ENCODE measurements at places on chromosomes 5 and 9.

- H3K27me3 ChIP-seq = no peaks in the 10 kb centered on the region
- peaks cover 17% of the 10 kb centered on the region for H3K36me3 ChIP-seq
- H3K4me3 ChIP-seq = no peak overlapping the region
- DNase-seq = no peak
- peaks cover 12% of the 10 kb centered on the region for H3K4me1 ChIP-seq
- no peak overlapping the region for H3K27ac ChIP-seq
These were observed 38.8 kb upstream of the FBXW11 start for GRCh38 chr5:172045315-172045632.

DNA sequence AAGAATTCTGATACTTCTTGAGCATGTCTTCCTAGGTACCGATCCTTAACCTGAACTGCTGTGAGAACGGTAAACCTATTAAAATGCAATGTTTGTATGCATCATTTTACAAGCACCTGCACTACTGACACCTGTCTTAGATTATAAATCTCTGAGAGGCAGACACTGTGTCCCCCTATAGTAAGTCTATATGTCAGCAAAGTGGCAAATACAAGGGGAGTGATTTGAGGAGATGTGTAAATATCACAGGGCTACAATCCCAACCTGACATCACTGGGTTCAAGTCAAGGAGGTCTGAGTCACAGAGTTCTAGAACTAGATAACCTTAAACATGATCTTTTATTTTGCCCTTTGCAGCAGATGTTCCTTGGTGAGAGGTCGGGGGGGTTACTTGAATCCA, 64.1 kb downstream of the ANKH start:
- DNase-seq = no peak
- H3K27ac ChIP-seq = peak overlapping the region; percentile 62
- H3K4me1 ChIP-seq = peaks cover 80% of the 10 kb centered on the region
- no peaks in the 10 kb centered on the region for H3K36me3 ChIP-seq
- H3K27me3 ChIP-seq = no peaks in the 10 kb centered on the region

GRCh38 chr5:148559461-148559860, 94.9 kb downstream of the HTR4 start:
- no peak overlapping the region for H3K27ac ChIP-seq
- DNase-seq = no peak
- H3K4me3 ChIP-seq = no peak overlapping the region
- no peaks in the 10 kb centered on the region for H3K36me3 ChIP-seq
- H3K4me1 ChIP-seq = no peaks in the 10 kb centered on the region

DNA sequence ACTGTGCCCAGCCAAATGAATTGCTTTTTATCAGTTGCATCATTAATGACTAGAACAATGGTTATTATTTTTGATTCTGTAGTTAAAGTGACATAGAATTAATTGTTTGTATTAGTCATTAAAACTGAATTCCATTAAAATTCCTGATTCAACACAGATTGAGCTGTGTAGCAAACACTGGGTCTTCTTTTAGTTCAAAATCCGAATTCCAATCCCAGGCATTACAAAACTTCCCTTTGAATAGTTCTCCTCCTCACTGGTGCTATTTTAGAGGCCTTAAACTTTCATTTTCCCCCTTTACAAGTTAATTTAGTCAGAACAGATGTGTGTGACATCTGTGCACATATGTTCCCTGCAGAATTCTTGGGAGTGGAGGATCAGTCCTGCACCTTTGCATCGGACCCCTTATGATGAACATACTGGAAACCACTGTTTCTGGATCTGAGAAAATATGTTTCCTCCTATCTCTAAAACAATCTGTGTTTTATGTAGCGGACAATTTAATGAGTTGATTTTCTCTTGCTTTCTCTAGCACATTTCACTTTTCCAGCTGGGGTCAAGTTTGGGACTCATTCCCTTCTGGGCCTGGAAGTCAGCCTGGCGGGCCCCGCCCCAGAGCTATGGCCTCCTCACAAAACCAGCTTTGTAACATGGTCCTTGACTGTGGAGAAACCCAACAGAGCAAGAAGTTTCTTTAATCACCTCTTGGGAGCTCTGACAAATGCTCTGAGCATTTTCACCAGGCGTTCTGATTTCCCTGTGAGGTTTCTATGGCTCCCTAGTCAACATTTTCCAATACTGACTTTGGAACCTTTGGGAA, 87.9 kb upstream of the MAMDC2 start:
- DNase-seq = no peak
- H3K4me3 ChIP-seq = no peak overlapping the region
- no peaks in the 10 kb centered on the region for H3K4me1 ChIP-seq
- peak overlapping the region; percentile 11 for H3K27ac ChIP-seq

GRCh38 chr9:19946441-19947109, 157.7 kb upstream of the SLC24A2 start:
- no peaks in the 10 kb centered on the region for H3K4me1 ChIP-seq
- no peak for DNase-seq
- H3K27ac ChIP-seq = no peak overlapping the region
- H3K4me3 ChIP-seq = no peak overlapping the region
- H3K36me3 ChIP-seq = no peaks in the 10 kb centered on the region

GRCh38 chr5:16742938-16743337, 126.1 kb upstream of the RETREG1 start:
- peaks cover 14% of the 10 kb centered on the region for H3K27me3 ChIP-seq
- H3K4me1 ChIP-seq = peaks cover 27% of the 10 kb centered on the region
- DNase-seq = no peak
- H3K36me3 ChIP-seq = no peaks in the 10 kb centered on the region
- H3K27ac ChIP-seq = peak overlapping the region; percentile 36
- H3K4me3 ChIP-seq = no peak overlapping the region

GRCh38 chr5:131196331-131196730, 25.6 kb downstream of the LYRM7 start:
- peaks cover 13% of the 10 kb centered on the region for H3K36me3 ChIP-seq
- DNase-seq = no peak
- no peaks in the 10 kb centered on the region for H3K27me3 ChIP-seq
- no peak overlapping the region for H3K4me3 ChIP-seq

- H3K4me3 ChIP-seq = no peak overlapping the region
- H3K27me3 ChIP-seq = no peaks in the 10 kb centered on the region
- H3K27ac ChIP-seq = no peak overlapping the region
- DNase-seq = no peak
- peaks cover 51% of the 10 kb centered on the region for H3K36me3 ChIP-seq
These were observed 34.8 kb downstream of the NADK2 start for GRCh38 chr5:36206913-36207312.

- DNase-seq = peak; percentile 63
- peak overlapping the region; percentile 50 for H3K27ac ChIP-seq
- H3K36me3 ChIP-seq = no peaks in the 10 kb centered on the region
- no peaks in the 10 kb centered on the region for H3K4me1 ChIP-seq
These were observed 71.9 kb upstream of the RANBP3L start for GRCh38 chr5:36373527-36374086.

GRCh38 chr9:82997476-82998140, 65.3 kb downstream of the RASEF start:
- no peak overlapping the region for H3K4me3 ChIP-seq
- H3K27ac ChIP-seq = no peak overlapping the region
- no peak for DNase-seq
- no peaks in the 10 kb centered on the region for H3K36me3 ChIP-seq

GRCh38 chr9:135038331-135038730, 49.1 kb upstream of the OLFM1 start:
- H3K27ac ChIP-seq = no peak overlapping the region
- no peaks in the 10 kb centered on the region for H3K4me1 ChIP-seq

- peak overlapping the region; percentile 71 for H3K27ac ChIP-seq
- H3K36me3 ChIP-seq = peaks cover 13% of the 10 kb centered on the region
- H3K4me3 ChIP-seq = no peak overlapping the region
These were observed 55.2 kb downstream of the NFIB start for GRCh38 chr9:14258660-14259239.

DNA sequence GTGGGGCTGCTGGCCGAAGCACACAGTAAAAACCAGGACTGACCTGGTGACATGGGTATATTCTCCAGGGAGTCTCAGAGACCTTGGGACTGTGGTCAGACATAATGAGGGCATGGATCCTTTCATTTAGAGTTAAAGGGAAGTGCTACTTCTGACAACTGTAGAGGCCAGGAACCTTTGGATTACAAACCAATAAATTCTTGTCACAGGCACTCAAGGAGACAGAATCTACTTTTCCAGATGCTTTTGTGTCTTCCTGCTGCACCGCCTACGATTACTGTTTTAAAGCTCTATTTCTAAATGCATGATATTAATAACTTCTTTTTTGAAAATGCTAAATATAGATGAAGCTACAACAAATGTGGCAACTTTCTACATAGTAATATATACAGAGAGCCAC, 106.5 kb upstream of the LPAR1 start:
- no peak for DNase-seq
- no peaks in the 10 kb centered on the region for H3K27me3 ChIP-seq
- no peaks in the 10 kb centered on the region for H3K4me1 ChIP-seq
- no peak overlapping the region for H3K27ac ChIP-seq
- H3K4me3 ChIP-seq = no peak overlapping the region

All from left ventricle myocardium inferior (tissue), 1 donor.